Activated CD4-positive, CD25-positive, alpha-beta regulatory T cell (primary cell): ENCODE measurements at places on chromosomes 2 and 18.

- DNase-seq: no peak
Observed at GRCh38 chr2:190714958-190715357, 66.1 kb downstream of the NAB1 start.

DNA sequence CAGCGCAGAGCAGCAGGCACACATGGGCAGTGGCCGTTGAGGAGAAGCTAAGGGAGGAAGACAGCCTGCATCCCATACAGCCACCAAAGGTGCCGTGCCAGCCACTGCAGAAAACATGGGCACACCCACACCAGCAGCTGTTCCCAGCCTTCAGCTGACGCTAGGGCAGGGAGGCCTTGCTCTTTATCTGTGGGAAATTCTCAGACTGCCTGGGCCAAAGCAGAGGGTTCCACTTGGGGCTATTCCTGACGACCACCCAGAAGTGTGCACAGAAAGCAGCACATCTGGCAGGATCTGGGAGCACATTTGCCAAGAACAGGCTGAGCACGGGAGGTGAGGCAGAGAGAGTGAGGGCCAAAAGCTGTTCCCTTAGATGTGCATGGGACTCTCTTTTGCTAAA is 101.3 kb upstream of the SOX11 start:
- DNase-seq: no peak

GRCh38 chr2:236767941-236768340 is 198.3 kb downstream of the ACKR3 start:
- DNase-seq: no peak

GRCh38 chr2:96702098-96702785 is 37.6 kb downstream of the LMAN2L start:
- no peak for DNase-seq

GRCh38 chr2:223932816-223933800 is 12.0 kb downstream of the WDFY1 start:
- DNase-seq: no peak

- no peak for DNase-seq
Observed at GRCh38 chr18:45482286-45482685, 133.0 kb upstream of the SLC14A2 start.

- DNase-seq: no peak
Observed at GRCh38 chr2:100628506-100628905, 65.7 kb downstream of the PDCL3 start.

GRCh38 chr2:30612371-30612770 is 165.3 kb downstream of the LCLAT1 start:
- no peak for DNase-seq

- DNase-seq: no peak
Observed at GRCh38 chr18:41751161-41751560, 203.9 kb upstream of the PIK3C3 start.

DNA sequence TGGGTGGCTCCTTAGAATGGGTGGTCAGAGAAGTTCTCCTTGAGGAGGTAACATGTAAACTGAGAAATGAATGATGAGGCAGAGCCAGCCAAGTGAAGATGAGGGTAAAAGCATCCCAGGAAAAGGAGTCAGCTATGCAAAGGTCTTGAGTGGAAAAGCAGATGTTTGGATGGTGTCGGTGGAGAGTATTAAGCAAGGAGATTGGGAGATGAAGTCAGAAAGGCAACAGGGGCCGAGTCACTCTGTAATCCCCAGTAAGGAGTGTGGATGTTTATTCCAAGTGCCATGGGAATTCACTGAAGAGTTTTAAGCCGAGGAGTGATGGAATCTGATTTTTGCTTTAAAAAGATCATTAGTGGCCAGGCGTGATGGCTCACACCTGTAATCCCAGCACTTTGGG is 3.4 kb upstream of the STAMBP start:
- no peak for DNase-seq

DNA sequence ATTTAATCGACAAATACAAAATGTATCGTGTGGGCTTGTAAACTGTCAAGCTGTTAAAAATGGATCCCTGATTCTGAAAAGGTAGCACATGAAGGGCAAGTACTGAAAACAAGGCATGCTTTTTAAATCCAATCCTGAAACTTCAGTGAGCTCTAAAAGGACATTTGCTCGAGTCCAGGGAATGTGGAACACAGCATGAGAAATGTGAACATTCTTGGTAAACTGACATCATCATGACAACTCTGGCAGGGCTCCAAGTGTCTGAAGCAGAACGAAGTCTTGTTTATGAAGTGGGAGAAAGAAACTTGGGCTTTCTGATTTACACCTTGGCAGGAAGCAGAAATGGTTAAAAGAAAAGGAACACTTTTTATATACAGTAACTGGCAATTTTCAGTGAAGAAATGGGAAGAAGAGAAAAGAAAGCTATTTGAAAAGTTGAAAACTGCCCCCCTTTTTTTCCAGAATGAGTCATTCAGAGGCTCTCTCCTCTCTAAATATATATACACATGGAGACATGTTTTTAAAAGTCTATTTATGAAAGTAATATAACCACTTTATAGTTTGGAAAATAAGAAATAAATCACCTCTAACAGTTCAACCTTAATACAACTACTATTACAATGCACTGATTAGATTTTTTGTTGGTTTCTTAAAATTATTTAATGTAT is 120.8 kb downstream of the GAREM1 start:
- DNase-seq: no peak

- no peak for DNase-seq
Observed at GRCh38 chr2:160555420-160556071, 61.9 kb upstream of the RBMS1 start.

- DNase-seq: no peak
Observed at GRCh38 chr2:85259101-85259590, 68.6 kb downstream of the TGOLN2 start.

GRCh38 chr2:5696404-5696944 is 4.3 kb downstream of the SOX11 start:
- DNase-seq: no peak

GRCh38 chr18:6607343-6607742 is 122.2 kb upstream of the ARHGAP28 start:
- DNase-seq: no peak

GRCh38 chr18:74604361-74604760 is 6.7 kb downstream of the ZNF407 start:
- no peak for DNase-seq

- no peak for DNase-seq
Observed at GRCh38 chr2:129074298-129074920, 755.7 kb upstream of the HS6ST1 start.

DNA sequence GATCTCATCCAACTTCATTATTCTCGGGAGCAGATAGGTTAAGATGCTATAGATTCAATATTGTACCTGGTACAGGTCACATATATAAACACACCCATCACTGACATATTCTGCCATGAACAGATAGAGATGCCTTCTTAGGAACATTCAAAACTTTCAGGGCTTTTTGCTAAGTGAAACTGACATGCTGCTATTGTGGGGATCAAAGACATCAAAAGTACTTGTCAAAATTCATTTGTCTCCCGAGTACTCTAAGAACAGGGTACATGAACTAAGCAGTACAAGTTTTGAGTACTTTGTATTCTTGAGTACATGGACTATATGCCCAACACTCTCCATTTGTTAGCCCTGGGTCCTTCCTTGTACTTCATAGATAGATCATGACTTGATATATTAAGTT is 173.5 kb downstream of the FSHR start:
- no peak for DNase-seq

DNA sequence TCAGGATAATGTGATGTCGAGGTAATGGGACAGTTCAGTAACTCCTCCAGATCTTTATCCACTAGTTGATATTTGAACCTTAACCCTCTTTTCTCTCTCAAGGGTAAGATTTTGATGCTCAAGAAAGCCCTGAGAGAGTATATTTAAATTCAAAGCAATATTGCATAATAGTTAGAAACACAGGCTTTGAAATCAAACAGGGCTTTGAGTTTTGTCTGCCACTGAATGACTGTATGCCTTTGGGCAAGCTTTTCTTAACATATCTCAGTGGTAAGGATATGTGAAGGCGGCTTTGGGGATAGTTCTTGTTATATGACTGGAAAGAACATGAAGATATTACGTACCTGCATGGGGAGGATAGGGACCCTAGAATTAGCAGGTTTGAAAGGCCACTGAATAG is 11.1 kb downstream of the ITPRID2 start:
- DNase-seq: no peak

GRCh38 chr18:39781565-39781964 is 2173.5 kb upstream of the PIK3C3 start:
- no peak for DNase-seq

DNA sequence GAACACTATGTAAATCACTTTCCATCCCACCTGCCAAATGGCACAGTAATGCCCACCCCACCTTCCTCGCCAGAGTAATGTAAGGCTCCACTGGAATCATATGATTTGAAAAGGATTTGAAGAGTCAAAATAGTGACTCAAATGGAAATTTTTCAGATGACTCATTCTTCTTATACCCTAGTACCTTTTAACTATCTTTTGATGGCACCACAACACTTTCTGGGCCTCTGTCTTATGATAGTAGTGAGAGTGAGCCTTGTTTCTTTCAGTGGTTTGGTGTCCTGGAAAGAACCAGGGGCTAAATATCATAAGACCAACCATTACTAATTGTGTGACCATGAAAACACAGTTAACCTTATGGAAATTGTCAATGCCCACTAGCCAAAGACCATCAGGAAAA is 235.4 kb upstream of the SLC14A2 start:
- no peak for DNase-seq
